ENCODE measurements at places on chromosomes 13 and 19. TPM values are rescaled to one million over a fixed set of nuclear protein-coding genes. Genes with fewer than 3 reads are reported as not detected.

- DNase-seq, result no peak
- H3K4me3 ChIP-seq, result no peak overlapping the region
- peaks cover 34% of the 10 kb centered on the region for H3K27me3 ChIP-seq
- H3K27ac ChIP-seq, result no peak overlapping the region
- no peaks in the 10 kb centered on the region for H3K36me3 ChIP-seq
Observed at GRCh38 chr19:39082745-39083598, 1.2 kb upstream of the ACP7 start.

Gene GRK1
- not detected for total RNA-seq

GRCh38 chr19:13195678-13196077 lies 45.5 kb downstream of the IER2 start:
- H3K4me1 ChIP-seq, result peaks cover 6% of the 10 kb centered on the region
- H3K4me3 ChIP-seq, result no peak overlapping the region
- H3K27me3 ChIP-seq, result no peaks in the 10 kb centered on the region
- peak; percentile 59 for DNase-seq
- H3K27ac ChIP-seq, result no peak overlapping the region

DNA sequence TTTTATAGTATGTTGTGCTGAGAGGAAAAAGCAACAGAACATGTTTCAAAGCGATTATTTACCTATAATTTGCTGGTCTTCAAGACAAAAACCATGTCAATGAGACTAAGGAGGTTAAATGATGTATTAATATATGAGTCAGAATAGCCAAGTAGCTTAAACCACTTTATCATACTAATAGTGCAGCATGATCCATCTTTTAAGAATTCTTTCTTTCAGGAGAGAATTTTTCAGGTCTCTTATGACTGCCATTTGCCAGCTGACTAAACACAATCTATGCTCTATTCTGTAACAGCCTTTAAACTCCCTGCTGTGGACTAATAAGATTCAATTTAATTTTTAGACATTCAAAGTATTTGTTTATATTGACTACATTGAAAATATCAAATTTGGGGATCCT lies 93.7 kb downstream of the TRPC4 start:
- no peak overlapping the region for H3K27ac ChIP-seq
- no peak for DNase-seq
- H3K27me3 ChIP-seq, result no peaks in the 10 kb centered on the region
- no peaks in the 10 kb centered on the region for H3K36me3 ChIP-seq

- no peak overlapping the region for H3K27ac ChIP-seq
- peaks cover 8% of the 10 kb centered on the region for H3K36me3 ChIP-seq
- no peak for DNase-seq
- H3K27me3 ChIP-seq, result no peaks in the 10 kb centered on the region
- no peak overlapping the region for H3K4me3 ChIP-seq
Observed at GRCh38 chr13:98504371-98504963, 72.4 kb downstream of the STK24 start.

DNA sequence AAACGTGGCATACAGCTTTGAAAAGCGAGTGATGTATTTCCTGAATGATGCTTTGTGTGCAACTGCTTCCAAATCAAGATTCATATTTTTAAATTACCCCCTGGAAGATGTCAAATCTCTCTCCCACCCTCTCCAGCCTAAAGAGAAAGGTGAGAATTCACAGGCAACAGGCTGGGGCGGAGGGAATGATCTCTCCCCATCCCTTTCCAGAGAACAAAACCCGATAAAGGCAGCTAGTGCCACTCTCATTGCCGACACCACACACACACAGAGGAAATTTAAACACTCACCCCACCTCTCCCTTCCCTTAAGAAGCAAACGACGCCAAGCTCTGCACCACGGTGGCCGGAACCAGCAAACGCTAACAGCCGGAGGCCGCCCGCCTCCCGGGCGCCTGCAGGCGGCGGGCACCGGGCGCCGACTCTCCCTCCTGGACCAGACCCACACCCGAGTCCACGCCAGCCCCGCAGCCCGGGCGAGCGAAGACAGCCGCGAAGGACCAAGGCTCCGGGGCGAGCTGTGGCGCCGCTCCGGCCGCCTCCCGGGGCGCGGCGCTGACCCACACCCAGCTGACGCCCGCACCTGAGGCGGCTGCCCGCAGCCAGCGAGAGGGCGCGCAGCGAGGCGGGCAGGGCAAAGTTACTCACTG lies 477 bp downstream of the LNX2 start:
- H3K27ac ChIP-seq, result peak overlapping the region; percentile 55
- H3K4me1 ChIP-seq, result peaks cover 15% of the 10 kb centered on the region

Gene F7
- not detected for total RNA-seq

Gene NAPSA
- total RNA-seq, result 2.3 TPM

DNA sequence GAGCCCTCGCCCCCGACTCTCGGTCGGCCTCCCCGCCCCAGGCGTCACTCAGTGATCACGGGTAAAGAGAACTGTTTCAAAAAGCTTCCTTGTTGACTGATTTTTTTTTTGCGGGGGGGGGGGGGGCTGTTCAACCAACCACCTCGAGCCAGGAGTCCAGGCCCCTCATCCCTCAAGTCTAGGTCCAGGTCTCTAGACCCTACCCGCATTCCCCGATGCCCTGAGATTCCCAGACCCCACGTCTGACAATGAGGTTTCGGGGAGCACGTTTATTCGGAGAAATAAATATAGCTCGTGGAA lies 4.3 kb downstream of the HRC start:
- H3K4me3 ChIP-seq, result peak overlapping the region; percentile 54
- H3K4me1 ChIP-seq, result peaks cover 90% of the 10 kb centered on the region
- H3K27ac ChIP-seq, result peak overlapping the region; percentile 89
- no peak for DNase-seq
- no peaks in the 10 kb centered on the region for H3K27me3 ChIP-seq
- H3K36me3 ChIP-seq, result no peaks in the 10 kb centered on the region

Gene MYADM
- 65.5 TPM for total RNA-seq

DNA sequence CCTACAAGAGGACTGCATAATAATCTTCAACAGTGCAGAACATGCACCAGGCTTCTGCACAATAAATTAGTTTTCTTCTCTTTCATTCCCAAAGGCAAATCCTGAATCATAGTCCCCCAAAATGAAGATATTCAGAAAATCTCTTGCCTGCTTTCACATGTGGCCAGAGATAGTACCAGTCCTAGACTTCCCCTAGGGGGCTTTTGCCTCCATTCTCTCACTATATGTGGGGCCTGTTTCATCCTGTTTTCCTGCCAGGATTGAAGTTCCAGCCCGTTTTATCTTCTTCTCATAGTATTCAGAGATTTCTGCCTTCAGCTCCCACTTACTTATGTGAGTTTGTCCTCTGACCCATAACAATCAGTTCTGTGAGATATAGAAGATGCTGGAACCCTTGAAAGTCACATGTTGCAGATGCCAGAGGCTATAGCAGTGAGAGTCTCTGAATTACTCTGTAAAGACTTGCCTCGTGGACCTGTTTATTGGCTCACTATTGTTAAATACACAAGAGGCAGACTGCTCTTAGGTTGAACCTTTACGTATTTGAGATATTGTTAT lies 421.9 kb upstream of the PCDH9 start:
- no peaks in the 10 kb centered on the region for H3K4me1 ChIP-seq
- no peaks in the 10 kb centered on the region for H3K27me3 ChIP-seq
- no peaks in the 10 kb centered on the region for H3K36me3 ChIP-seq
- H3K4me3 ChIP-seq, result no peak overlapping the region
- no peak for DNase-seq

Gene OR7D2
- 0.40 TPM for total RNA-seq

- H3K27ac ChIP-seq, result no peak overlapping the region
- peaks cover 90% of the 10 kb centered on the region for H3K36me3 ChIP-seq
- no peak for DNase-seq
- H3K4me1 ChIP-seq, result peaks cover 6% of the 10 kb centered on the region
Observed at GRCh38 chr19:47186446-47187334, 44.3 kb downstream of the BBC3 start.

GRCh38 chr13:61608138-61608537 lies 192.5 kb upstream of the PCDH20 start:
- no peak for DNase-seq
- H3K36me3 ChIP-seq, result no peaks in the 10 kb centered on the region
- H3K27ac ChIP-seq, result no peak overlapping the region
- no peak overlapping the region for H3K4me3 ChIP-seq

DNA sequence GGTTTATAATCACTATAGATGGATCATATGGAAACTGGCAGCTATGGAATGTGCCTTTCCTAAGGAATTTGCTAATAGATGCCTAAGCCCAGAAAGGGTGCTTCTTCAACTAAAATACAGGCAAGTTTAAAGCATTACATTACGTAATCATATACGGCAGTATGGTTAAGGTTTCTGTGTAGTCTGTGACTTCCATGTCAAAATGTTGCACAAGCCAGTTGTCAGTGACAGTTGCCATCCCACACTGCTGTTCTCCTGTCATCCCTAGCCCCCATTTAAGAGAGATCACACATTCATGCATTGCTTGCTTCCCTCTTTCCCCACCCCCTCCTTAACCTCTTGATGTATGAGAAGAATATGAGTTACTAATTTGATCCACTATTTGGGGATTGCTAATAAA lies 47.3 kb downstream of the BRCA2 start:
- no peaks in the 10 kb centered on the region for H3K4me1 ChIP-seq
- no peak overlapping the region for H3K4me3 ChIP-seq
- DNase-seq, result no peak
- H3K27ac ChIP-seq, result no peak overlapping the region
- H3K36me3 ChIP-seq, result peaks cover 9% of the 10 kb centered on the region
- H3K27me3 ChIP-seq, result no peaks in the 10 kb centered on the region

DNA sequence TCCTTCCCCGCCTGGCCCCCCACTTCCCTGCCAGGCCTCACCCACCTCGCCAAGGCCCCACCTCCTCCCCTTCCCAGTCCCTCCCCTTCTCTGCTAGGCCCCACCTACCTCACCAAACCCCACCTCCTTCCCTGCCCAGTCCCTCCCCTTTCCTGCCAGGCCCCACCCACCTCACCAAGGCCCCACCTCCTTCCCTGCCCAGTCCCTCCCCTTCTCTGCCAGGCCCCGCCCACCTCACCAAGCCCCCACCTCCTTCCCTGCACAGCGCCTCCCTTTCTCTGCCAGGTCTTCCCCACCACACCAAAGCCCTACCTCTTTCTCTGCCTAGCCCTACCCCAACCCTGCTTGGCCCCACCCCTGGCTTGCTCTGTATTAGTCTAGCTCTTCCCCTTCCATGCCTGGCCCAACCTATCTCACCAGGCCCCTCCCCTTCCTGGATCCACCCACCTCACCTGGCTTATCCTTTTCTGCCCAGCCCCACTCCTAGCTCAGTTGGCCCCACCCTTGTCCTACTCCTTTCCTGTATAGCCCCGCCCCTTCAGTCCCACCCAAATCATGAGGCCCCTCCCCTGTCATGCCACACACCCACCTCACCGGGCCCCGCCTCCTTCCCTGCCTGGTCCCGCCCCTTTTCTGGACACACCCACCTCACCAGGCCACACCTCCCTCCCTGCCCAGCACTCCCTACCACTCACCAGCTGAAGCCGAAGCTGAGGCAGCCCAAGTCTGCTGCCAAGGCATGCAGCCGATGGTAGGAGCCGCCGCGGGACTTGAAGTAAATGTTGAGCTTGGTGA lies 16.2 kb downstream of the CERS1 start:
- no peaks in the 10 kb centered on the region for H3K36me3 ChIP-seq
- H3K4me1 ChIP-seq, result peaks cover 12% of the 10 kb centered on the region
- H3K27me3 ChIP-seq, result no peaks in the 10 kb centered on the region
- DNase-seq, result peak; percentile 96
- no peak overlapping the region for H3K4me3 ChIP-seq
- H3K27ac ChIP-seq, result no peak overlapping the region

- no peaks in the 10 kb centered on the region for H3K27me3 ChIP-seq
- no peak overlapping the region for H3K4me3 ChIP-seq
- H3K27ac ChIP-seq, result no peak overlapping the region
- peaks cover 64% of the 10 kb centered on the region for H3K36me3 ChIP-seq
Observed at GRCh38 chr13:113321546-113321945, 24.5 kb downstream of the LAMP1 start.

DNA sequence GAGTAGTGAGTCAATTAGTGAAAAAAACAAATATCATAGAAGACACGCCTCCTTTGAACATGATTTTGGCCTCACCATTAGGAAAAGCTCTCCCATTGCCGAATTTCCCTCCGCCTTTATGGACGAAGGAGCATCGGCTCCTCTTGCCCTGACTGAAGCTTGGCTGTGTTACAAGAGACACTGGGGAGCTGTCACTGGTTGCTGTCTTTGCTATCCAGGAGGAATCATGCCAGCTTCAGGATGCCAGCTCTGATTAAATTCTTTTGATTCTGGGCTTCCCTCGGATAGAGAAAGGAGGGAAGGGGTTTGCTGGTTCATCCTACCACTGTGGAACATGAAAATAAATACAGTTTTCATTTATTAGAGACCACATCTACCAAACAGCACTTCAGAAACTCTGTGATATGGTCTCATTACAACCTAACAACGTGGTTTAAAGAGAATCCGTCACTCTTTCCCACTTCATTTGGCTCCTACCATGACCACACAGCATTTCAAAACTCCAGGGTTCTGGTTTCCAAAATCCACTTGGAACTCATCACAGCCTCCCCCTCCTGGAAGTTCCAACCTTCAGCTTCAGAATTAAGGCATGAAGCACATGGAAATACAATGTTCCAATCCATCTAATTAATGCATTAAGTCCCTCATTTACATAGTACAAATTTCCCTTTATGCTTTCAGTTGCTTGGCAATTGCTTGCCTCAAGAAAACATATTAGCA lies 446.0 kb downstream of the EFNB2 start:
- H3K27ac ChIP-seq, result no peak overlapping the region
- no peak overlapping the region for H3K4me3 ChIP-seq
- DNase-seq, result no peak

DNA sequence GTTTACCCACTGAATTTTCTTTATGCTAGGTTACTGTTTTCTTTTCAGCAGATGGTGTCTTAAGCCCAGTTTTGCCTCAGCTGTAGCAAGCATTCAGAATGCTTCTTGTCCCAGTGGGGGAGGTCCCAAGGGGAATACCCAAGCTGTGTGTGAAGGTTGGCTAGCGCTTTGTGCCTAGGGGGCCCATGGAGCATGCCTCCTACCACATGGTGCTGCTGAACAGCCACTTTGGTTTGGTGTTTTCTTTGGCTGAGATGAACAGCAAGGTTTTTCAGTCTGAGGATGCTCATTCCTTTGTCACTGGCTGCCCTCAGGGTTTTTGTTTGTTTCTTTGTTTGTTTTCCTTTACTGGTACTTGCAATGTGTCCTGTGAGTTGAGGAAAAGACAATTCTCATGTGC lies 99.0 kb downstream of the PCDH20 start:
- H3K4me1 ChIP-seq, result no peaks in the 10 kb centered on the region
- no peak overlapping the region for H3K4me3 ChIP-seq
- no peak overlapping the region for H3K27ac ChIP-seq

All from K562 (cell line).